Activated CD4-positive, CD25-positive, alpha-beta regulatory T cell (primary cell): ENCODE measurements at places on chromosomes 12 and 14.

DNA sequence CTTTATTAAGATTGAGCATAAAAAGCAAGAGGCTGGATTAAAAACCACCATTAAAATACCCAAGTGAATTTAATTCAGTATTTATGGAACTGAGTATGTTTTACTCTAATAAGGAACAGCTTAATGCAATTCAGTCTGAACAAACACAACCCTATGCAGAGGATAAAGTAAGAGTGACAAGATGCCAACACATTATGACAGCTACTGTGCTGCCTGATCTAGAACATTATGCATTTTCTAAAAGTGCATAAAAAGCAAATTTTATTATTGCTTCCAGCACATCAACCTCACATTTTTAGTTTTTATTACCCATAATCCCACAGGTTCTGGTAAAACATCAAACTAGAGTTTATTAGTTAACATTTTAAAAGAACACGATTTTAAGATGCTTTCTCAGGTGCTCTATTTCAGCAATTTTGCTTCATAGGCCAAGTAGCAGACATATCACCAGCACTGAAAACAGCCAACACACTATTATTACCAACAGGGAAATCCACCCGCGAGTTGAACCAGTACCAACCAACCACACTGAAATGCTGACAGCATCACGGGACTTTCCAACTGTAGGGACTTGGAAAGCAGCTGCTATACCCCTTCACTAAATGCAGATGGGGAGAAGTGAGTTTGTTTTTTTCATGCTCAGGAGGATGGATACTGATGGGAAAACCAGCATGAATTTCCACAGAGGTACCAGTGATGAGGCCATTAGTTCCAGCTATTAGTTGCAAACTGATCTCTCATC is 372.1 kb downstream of the KCNH5 start:
- DNase-seq = no peak

- DNase-seq = no peak
Observed at GRCh38 chr14:35149239-35149638, 26.9 kb downstream of the PRORP start.

GRCh38 chr14:94539181-94539580 is 22.1 kb upstream of the SERPINA4 start:
- no peak for DNase-seq

DNA sequence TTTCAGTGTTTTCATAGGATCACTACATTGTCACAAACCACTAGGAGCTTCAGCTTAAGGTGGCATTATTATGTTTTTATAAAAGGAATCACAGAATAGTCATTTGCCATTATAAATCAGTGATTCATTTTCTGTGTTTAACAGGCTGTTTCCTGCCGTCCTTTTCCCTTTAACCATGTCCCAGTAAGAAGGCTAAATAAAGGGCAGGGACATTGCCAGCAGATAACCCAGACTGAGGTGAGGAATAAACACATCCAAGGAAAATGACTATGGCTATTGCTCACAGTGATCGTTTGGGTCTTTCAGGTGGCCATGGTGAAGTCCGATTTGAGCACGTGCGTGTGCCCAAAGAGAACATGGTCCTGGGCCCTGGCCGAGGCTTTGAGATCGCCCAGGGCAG is 17.9 kb upstream of the ALDH2 start:
- DNase-seq = no peak

DNA sequence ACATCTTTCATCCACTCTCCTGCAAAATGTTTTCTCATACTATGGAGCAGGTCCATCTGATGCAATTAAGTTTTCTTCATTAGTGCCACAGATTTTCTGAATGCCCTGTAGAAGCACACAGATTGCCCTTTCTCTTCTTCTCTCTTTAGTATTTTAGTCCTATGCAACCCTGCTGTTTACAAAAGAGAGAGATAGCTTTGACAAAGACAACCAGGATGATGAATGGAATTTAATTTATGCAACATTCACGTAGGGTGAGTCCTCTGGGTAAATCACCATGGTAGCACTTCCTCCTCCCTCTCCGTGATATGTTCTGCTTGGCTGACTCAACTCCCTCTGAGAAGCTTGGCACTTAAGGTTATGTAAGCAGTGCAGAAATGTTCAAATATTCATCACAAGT is 400.9 kb upstream of the PDE3A start:
- no peak for DNase-seq

DNA sequence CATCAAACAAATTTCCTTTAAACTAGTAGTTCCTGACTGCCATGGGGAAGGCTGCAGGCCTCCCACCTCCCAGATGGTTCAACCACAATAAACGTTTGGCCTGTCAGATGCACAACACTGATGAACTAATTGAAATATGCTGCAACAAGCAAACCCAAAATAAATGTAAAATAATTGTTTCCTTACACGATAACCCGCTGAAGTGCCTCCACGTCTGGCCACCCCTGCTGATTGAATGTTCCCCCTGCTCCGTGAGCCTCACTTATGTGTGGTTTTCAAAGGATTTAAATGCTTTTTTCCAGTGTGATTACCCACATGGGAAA is 8.4 kb downstream of the PITPNM2 start:
- no peak for DNase-seq

DNA sequence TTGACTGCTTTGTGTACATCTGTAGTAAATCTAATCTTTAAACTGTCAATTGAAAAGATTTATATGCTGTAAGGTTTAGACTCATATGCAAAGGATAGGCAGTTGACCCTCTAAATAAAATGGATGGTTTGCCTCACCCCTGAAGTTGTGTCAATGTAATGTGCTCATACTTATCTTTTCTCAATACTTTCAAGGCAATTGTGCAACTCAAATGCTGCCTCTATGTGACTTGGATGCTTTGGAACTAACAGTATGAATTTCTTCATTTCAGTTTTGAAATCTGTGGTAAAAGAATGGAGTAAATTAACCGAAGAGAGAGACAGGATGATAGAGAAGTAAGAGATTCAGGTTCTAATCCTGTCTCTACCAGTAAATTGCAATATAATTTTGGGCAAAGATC is 9.7 kb downstream of the PDE6H start:
- no peak for DNase-seq

DNA sequence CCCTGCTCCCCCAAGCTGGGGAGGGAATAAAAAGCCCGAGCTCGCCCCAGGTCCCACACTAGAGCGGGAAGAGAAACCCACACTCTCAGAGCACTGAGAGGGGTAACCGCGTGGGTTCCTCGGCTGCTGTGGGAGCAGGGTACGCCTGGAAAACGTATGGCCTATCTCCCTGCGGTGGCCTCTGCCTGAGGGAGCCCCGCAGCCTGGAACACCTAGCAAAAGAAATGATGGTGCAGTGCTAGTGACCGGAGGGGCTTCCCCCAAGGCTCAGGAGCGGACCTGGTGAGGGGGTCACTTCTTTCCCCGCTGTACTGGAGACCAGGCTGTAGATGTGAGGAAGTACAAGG is 2.5 kb upstream of the OR4N2 start:
- no peak for DNase-seq

DNA sequence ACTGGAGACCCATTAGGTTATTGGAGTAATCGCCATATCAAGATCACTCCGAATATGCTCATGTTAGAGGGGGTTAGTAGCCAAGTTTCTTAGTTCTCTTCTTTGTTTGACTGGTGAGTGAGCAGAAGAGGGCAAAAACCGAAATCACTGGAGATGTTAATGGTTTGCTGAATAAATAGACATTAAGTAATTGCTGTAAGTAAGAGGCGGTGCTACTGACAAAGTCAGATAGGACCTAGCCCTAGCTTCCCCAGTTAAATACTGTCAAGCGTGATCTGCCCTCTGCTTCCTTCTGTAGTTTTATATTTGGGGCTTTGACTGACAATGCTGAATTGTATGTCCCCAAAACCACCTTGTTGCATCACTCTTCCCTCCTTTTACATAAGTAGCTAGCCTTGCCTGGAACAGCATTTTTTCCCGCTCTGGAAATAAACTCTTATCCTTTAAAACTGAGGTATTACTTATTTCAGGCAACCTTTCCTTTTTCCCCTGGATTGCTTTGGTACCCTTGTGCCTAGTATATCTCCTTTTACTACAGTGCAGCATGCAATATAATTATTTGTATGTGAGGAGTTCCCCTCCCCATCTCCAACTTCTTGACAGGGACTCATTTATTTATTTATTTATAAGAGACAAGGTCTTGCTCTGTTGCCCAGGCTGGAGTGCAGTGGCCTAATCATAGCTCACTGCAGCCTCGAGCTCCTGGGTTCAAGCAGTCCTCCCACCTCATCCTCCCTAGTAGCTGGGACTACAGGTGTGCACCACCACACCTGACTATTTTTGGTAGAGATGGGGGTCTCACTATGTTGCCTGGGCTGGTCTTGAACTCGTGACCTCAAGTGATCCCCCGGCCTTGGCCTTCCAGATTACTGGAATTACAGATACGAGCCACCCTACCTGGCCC is 1.4 kb downstream of the SNRPF start:
- DNase-seq = no peak

DNA sequence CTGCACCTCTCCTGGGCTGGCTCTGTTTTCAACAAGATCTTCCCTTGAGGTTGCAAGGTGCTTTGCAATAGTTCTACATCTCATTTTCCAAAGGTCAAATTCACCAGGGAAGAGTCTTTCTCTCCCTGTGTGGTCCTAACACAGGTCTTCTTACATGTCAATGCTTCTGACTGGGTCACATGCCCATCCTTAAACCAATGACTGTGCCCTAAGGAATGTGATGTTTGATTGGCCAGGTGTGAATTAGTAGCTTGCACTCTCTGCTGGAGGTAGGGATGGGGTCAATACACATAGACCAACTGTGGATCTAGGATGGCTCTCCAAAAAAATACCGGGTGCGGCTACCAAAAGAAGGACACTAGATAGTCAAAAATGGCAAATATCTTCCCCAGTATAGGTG is 19.9 kb upstream of the KCNK10 start:
- DNase-seq = no peak

- no peak for DNase-seq
Observed at GRCh38 chr12:41467591-41468325, 279.6 kb downstream of the PDZRN4 start.

DNA sequence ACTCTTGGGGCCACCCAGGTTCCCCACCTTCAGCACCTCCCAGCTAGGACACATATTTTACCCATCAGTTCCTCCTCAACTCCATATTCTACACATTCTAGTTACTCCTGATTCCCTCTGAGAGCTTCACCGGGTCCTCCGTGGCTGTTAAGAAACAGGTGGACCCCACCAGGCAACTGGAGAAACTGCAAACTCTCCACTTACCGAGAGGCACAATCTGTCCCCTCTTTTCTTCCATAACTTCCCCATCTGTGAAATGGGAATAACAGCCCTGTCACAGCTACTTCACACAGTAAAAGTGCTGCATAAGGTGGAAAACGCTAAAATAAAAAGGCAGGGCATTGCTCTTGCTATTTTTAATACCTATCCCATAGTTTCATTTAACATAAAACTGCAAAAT is 1.5 kb downstream of the SLC7A8 start:
- DNase-seq = no peak

GRCh38 chr14:73397810-73398209 is 60.5 kb downstream of the NUMB start:
- DNase-seq = no peak

DNA sequence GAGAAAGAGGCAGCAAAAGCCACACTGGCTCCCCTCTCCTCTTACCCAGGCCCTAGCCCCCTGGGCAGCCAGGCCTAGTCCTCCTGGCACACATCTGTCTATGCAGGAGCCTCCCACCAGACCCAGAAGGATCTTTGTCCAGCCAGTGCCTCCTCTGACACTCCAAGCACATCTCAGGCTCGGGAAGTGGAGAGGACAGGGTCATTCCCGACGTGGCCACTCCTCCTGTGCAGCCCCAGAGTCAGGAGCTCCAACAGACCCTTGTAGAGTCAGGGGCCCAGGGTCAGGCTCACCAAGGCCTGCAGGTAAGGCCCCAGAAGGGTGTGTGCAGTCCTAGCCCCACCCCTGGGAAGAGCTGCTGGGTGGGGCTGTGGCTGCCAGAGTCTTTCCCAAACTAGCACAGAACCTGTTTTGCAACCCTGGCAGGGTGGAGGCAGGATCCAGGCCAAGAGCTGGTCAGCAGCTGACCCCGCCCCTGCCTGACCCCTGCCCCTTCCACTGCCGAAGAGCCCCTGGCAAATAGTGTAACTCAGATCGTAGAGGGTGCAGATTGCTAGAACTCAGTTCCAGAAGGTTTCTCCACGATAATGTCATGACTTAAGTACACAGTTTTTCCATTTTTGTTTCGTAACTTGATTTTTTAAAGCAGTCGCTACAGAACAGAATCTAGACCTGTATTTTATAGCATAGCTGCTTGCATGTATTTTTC is 26.6 kb upstream of the PNMA1 start:
- DNase-seq = no peak

DNA sequence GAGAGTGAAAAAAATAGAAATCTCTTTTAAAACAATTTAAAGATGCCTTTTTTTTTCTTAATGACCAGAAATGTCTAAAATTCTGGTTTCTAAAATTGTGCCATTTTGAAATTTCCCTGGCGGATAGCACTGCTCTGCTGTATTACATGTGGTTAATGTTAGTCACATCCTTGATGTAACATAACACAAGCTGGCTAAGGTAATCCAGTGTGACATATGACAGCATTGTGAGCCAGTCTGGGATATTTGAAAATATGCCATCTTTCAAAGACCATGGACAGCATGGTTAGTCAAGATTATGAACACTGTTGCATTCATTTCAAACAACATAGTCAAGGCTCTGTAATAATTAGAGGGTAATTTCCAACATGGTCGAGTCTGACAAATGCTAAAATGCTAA is 133.2 kb downstream of the ALX1 start:
- DNase-seq = no peak

DNA sequence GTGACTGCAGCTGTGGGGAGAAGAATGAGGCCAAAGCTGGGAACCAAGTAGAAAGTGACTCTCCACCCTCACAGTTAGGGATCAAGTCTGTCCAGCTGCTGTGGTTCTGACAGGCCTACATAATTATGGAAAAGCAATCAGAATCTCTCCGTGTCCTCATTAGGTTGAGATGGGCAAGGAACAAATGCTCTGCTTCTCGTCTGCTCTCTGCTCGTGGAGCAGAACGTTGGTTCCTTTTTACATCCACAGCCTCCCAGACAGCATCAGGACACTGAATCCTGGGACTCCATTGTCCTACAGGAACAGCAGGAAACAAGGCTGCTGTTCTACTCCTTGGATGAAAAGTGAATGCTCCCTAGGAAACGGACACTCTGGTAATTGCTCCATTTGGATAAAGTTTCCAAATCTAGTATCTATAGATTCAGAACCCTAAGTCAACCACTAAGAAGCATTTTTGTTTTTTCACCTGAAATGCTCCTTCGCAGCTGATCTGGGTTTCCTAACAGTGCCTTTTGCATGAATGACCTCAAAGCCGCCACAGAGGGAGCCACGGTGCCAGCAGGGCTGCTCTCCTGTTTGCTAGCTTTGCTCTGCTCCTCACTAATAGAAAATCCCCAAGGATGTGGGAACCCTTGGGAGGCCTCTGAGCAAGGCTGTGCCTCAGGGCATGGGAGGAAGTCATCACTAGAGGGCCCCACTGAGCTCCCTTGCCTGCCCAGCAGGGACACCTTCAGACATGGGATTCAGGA is 102.0 kb downstream of the EGLN3 start:
- no peak for DNase-seq

- DNase-seq = no peak
Observed at GRCh38 chr12:80195074-80195726, 95.9 kb downstream of the OTOGL start.
